ENCODE measurements at places on chromosomes 6 and 20.
A peak's percentile ranks its signal among the peaks of the same experiment; 100 is the strongest.

- no peak for DNase-seq
Measured at GRCh38 chr6:85285934-85286333, 163.9 kb upstream of the NT5E start.

- DNase-seq = no peak
Measured at GRCh38 chr6:85135376-85136094, 314.3 kb upstream of the NT5E start.

DNA sequence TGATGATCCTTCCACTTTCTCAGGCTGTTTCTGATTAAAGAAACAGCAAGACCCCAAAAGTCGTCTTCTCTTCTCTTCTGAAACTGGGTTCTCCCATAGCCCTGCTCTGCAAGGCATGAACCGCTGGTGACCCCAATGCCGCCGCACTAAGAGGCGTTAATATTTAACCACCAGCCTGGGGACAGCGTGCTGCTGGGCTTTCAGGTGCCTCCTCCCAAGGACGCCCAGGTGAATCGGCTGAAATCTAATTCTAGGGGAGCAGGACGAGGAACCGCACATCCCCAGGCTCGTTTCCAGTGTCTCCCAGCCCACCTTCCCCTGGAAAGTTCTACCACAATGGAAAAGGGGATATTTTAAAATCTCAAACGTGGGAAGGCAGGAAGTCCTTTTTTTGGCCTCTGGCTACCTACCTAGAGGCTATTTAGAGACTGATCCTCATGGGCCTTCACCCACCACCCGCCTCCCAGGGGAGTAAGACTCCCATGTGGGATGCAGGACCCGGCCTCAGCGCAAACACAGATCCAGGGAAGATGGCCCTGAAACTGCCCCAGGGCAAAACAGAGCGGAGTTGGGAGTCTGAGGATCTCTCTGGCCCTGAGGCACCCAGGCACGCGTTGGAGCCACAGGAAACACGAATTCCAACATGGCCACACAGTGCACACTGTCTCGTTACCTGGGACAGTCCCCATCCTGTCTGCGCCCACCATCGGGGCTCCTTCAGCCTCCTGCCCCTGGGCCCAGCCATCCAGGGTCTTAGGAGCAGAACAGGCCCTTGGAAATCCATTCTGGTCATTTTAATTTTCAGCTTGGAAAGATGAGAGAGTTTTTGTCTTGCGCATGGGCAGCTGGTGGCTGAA lies 56.2 kb downstream of the BMP7 start:
- DNase-seq = no peak

DNA sequence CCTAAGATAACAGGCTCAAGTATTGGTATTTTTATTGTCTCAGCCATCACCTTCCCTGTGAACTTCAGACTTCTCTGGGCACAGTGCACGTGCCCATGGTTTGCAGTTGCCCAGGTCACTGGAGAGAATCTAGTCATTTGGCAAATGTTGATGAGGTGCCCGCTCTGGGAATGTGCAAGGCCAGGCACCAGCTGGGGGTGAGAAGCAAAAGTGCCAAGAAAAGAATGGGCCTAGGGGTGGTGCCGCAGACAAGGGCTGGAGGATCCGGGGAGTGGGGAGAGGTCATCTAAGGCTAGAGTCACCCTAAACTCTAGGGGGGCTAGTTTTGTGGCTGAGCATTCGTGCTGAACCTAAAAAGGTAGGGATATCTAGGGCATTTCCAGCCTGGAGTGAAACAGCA lies 57.0 kb upstream of the VSTM2L start:
- no peak for DNase-seq

DNA sequence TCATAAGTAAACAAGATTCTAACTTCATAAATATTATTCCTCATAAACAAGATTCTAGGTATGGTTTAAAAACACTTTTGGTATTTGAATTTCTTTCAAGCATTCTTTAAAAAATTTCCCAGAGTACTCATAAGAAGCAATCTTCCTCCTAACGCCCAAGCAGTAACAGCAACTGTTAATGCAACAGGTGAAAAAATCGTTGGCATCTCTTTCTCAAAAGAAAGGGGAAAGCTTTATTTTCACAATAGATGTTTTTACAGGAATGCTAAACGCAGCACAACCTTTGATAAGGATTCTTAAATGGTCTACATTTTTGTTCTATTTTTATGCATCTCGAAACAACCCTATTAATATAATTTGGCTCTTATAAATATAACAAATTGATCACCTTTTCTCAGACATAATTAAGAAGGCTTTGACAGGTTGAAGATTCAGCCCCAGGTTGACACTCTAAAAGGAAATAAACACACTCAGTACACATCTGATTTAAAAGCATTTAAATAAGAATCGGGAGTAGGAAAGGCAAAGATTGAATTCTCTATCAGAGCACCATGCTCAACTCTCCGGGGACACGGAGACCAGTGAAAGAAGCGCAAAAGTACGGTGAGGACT lies 634 bp downstream of the AHI1 start:
- DNase-seq = peak; percentile 41

DNA sequence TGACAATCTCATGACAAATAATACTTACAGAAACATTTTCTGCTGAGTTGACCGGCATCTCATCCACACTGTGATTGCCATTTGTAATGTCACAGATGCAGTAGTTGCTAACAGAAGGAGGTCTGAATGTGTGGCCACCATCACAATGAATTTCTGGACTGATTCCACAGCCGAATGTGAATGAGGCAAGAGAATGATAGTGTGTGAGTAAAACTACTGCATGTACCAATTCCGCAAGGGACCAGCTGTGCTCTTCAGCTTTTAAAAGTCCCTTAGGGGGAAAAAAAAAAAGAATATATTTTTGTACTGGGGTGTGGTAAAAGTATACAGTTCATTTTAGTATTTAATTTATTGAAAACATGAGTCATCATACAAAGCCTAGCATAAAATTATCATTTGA lies 96.2 kb downstream of the SESN1 start:
- DNase-seq = peak; percentile 48

- no peak for DNase-seq
Measured at GRCh38 chr20:24960861-24961260, 11.8 kb downstream of the CST7 start.

- no peak for DNase-seq
Measured at GRCh38 chr6:105862936-105863607, 223.1 kb upstream of the PRDM1 start.

DNA sequence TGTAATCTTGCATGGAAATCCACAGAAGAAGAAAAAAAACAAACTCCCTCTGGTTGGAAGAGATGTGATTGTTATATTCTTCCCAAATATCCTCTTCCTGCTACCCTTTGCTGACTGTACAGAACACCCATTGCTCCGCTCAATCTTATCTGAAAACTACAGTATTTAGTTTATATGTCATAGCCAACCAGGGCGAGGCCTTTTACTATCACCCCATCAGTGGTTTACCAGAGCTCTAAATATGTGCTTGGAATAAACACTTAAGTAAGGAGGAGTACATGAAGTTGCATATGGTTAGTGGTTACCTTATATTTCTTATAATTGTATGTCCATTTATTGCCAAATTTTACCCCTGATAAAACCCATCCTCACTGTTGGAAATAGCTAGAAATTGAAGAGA lies 12.2 kb downstream of the PRL start:
- no peak for DNase-seq

DNA sequence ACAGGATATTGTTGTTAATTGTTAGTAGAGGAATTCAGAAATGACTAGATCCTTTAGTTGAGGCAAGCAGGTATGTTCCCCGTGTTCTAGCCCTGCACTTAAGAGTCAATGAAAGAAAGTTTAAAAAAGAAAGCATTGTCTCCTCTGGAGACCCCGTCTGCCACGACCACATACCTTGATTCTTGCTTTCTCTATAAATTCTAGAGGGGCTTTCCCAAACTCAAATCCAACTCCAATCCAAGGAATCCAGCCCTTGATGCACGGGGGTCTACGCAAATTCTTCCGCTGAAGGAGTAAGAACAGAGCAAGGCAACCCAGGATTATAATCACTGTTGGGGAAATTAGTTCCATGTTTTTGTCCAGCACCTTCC lies 401 bp downstream of the CYP39A1 start:
- DNase-seq = no peak

DNA sequence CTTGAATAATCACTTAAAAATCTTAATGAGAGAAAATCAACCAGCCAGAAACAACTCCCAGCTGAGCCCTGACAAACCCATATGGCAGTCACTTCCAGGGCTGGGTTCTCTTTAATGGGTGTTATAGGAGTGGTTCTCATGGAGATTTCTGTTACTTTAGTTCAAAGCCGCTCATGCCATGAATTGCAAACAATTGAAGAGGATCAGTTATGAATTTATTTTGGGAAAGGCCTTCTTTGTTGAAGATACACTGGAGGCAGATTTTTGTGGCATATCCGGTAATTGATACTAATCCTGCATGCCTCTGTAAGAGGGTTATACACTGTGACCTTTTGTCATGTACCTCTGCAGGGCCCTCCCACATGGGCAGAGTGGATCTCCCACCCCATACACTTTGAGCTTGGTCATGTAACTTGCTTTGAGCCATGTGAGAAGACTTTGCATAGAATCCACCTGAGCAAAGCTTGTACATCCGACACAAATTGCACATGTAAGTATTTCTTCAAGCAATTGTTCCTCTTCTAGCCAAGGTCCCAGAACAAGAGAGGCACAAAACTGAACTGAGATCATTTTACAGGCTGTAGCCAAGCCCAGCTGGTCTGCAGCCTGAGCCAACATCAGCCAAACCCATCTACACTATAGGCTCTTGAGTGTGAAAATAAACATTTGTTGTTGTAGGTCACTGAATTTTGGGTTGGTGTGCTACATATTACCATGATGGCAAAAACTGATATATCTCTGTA lies 492.3 kb downstream of the PREX1 start:
- no peak for DNase-seq

- DNase-seq = no peak
Measured at GRCh38 chr20:14343491-14344065, 6.2 kb upstream of the FLRT3 start.

- DNase-seq = no peak
Measured at GRCh38 chr20:25275813-25276532, 28.1 kb downstream of the PYGB start.

DNA sequence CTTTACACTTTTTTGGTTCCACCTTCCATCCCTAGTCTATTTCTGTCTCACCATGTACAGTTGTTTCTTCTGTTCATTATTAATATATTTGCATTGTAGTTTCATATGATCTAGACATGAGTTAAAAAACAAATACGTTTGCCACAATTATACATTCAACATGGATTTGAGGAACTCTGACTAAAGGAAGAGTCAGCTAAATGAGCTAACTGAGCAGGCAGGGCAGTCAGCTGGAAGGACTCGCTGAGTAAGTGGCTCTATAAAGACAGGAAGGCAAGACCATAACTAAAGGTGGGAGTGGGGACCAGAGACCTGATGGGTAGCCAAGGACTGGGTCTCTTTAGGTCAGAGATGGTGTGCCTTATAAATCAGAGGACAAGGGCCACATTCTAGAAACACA lies 26.3 kb downstream of the TMX4 start:
- no peak for DNase-seq

GRCh38 chr6:82555801-82556200 lies 192.2 kb downstream of the TPBG start:
- DNase-seq = no peak

DNA sequence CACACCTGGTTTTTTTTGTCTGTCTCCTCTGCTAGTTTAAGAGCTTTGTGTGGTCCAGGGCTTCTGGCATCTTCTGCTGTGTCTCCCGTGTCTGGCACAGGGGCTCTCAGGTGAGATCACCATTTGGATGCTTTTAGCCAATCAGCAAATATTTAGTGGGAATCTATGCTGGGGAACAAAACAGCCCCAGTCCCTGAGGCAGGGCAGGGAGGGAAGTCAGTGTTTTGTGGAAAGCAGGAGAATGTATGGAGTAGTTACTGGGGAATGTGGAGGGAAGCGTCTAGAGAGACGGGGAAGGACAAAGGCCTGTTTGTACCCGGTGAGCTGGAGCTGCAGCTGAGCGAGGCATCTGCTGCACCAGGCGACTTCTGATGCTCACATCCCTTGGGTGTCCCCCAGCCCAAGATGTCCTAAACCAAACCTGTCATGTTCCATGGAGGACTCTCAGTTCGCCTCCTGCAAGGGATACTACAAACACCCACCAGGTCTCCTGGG lies 49.3 kb upstream of the NNAT start:
- DNase-seq = no peak

DNA sequence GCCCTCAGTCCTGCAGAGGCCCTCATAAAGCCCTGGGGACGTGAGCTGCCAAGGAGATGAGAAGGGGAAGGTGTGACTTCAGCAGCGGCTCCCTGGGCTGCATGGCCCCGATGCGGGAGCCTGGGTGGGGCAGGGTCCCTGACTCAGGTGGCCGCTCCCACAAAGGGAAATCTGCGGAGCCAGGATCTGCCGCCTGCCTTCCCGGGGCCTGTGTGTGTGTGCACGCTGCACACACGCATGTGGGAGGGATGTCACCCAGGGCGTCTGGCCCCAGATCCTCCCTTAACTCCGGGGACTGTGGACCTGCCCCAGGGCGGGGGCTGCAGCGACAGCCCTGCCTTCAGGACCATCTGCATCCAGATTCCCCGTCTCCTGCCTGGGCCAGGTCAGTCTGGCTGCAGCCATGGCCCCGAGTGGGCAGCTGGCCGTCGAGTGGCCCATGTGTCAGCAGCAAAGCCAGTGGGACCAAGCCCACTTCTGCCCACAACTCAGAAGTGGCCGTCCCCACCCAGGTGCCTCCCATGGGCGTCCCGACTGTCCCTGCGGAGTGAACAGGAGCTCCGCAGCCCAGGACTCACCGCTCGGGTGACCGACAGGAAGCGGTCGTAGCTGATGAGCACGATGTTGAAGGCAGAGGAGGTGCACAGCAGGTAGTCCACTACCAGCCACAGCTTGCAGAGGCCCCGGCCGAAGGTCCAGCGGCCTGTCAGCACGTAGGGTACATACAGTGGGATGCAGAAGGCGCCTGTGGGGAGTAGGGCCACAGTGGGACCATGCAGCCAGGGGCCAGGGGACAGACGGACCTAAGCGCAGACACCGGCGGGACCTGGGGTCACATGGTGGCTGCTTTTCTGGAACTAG lies 1.9 kb downstream of the HRH3 start:
- no peak for DNase-seq

GRCh38 chr20:3080939-3081388 lies 3.6 kb downstream of the AVP start:
- peak; percentile 38 for DNase-seq

DNA sequence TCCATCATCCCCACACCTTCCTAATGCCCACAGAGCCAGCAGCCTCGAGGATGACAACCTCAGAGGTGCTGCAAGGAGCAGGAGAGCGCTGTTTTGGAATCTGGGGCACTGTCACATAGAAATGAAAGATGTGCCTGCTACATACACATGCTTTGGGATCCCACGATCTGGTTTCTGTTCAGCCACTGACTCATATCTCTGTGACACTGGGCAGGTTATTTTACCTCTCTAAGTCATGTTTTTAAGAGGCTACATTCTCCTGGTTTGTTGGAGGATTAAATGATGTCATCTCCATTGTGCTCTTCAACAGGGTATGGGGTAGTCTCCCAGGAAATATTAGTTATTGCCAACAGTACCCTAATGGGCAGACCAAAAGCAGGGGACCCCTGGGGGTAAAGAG lies 32.6 kb upstream of the TAB2 start:
- no peak for DNase-seq

- DNase-seq = no peak
Measured at GRCh38 chr6:111724505-111724904, 118.8 kb upstream of the TRAF3IP2 start.

Data from G401 (cell line).